AG04450 (cell line): ENCODE measurements at places on chromosomes 4 and X.

- DNase-seq, result no peak
Measured at GRCh38 chrX:47218920-47219815, 687 bp downstream of the CDK16 start.

- peak; percentile 68 for DNase-seq
Measured at GRCh38 chrX:150731795-150732194, 38.6 kb downstream of the MTMR1 start.

GRCh38 chr4:189835505-189835904, 105.2 kb upstream of the FRG1 start:
- no peak for DNase-seq

DNA sequence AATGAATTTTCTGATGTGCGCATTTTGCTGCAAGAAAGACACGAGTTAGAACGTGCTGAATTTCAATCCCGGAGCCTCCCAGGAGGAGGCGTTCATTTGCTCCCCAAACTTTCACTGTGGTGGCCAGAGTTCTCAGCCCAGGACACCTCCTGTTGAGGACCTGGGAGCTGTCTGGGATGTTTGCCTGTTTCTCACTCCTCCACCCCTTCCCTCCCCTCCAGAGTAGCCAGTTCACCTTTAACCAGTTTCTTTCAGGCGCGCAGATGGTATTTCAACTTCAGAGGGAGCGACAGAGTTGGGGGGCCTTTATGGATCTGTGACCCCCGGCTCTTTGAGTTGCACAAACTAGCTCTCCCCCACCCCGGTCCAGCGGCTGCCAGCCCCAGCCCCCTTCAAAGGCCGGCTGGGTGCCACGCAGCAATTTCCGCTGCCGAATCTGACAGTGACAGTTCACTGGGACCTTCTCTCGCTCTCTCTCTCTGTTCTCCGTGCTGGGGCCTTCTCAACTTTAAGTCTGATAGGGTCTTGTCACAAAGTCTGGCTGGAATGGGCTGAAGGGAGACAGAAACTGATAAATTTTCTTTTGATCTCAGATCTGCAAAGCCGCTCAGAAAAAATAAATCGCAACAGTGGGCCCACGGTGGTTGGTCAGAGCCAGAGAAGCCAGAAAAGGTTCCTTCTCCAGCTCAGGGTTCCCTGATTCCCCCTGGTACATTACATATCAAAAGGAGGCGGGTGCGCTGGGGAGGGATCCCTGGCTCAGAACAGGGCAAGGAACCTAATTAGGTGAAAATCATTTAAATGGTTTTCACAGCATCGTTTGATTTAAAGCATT, 100.0 kb upstream of the STX18 start:
- DNase-seq, result no peak

GRCh38 chrX:71128915-71129765, 10.7 kb downstream of the MED12 start:
- DNase-seq, result no peak

GRCh38 chr4:41715155-41715554, 33.4 kb downstream of the PHOX2B start:
- DNase-seq, result no peak

DNA sequence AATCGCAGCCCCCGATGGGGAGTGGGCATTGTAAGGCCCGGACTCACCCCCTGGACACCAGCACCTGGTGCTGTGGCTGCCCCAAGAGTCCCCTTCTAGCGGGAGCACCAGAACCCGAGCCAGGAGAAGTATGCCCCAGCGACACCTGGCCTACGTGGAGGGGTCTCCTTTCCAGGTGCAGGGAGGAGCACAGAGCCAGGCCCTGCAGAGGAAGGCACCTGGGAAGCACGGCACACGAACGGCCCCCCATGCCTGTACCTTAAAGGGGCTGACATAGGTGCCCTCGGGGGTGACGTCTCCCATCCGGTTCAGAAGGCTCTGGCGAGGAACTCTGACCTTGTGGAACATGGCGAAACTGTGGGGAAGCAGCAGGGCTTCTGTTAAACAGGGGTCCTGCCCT, 41.2 kb downstream of the ACOX3 start:
- no peak for DNase-seq

DNA sequence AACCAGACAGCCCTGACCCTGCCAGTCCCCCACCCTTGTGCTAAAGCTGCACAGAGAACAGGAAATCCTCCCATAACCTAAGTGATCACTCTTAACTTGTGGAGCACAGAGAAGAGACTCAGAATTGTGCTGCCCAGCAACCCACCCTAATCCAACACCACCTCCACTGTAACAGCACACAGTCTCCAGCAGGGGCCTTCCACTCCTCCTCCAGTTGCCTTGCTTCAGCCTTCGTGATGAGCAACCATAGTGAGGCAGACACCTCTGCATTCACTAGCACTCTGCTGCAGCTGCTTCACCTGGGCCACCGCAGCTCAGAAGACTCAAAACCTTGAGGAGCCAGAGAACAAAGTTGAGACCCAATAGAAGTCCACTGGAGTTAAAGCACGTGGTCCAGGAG, 7.9 kb upstream of the UGT2B4 start:
- no peak for DNase-seq

DNA sequence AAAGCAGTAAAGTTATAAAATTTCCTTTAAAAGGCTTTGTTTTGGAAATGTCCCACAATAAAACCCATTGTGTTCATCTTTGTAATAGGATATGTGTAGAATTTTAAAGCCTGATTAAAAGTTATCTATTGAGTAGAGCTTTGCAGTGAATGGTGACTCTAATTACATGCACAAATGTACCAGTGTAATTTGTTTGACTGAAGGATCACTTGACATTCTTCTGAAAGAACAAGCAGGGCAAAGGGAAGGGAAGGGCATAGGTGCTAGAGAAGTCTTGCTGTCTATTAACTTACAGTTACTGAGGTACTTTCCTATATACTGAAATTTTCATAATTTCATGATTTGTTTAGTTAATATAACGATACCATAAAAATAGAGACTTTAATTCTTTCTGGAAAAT, 70.8 kb downstream of the STIM2 start:
- no peak for DNase-seq

GRCh38 chr4:174528226-174528625, 5.9 kb upstream of the HPGD start:
- no peak for DNase-seq

GRCh38 chr4:143384381-143384994, 47.8 kb downstream of the GAB1 start:
- DNase-seq, result no peak

DNA sequence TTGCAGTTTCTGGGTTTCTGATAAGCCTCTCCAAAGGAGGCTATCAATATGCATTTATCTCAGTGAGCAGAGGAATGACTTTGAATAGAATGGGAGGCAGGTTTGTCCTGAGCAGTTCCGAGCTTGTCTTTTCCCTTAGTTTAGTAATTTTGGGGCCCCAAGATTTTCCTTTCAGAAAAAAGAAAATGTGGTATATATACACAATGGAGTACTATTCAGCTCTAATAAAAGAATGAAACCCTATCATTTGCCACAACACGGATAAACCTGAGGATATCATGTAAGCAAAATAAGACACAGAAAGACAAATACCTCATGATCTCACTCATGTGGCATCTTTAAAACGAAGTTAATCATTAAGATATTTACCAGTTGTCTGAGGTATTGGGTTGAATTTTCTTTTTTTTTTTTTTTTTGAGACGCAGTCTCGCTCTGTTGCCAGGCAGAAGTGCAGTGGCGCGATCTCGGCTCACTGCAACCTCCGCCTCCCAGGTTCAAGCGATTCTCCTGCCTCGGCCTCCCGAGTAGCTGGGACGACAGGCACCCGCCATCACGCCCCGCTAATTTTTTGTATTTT, 540 bp downstream of the ZNF721 start:
- DNase-seq, result no peak

DNA sequence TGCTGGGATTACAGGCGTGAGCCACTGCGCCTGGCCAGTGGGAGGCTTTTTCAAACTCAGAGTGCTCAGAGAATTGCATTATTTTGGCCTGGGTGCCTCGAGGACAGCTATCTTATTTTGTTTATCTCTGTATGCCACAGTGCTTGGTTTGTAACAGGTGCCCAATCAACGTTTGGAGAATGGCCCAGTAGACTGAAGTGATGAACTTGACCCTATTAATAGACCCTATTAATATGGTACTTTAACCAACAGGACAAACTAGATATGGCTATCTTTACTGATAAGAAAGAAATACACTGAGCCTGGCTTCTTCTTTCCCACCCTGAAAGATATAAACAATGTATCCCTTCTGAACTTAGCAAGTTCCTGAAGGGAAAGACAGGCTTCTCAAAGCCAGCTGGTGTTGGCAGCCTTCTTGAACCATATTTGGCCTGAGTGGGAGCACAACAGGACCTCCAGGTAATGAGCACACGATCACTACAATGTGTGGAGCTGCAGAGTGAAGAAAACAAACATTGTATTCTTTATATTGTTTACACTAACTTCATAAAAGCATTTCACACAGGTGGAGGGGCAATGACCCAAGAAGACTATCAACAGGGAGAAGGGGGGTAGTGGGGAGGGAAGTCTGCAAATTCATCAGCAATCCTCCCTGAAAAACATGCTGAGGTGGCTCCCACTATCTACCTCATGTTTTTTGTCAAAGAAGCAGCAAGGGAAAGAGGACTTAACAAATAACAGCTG, 41.7 kb downstream of the PRPS1 start:
- DNase-seq, result no peak

DNA sequence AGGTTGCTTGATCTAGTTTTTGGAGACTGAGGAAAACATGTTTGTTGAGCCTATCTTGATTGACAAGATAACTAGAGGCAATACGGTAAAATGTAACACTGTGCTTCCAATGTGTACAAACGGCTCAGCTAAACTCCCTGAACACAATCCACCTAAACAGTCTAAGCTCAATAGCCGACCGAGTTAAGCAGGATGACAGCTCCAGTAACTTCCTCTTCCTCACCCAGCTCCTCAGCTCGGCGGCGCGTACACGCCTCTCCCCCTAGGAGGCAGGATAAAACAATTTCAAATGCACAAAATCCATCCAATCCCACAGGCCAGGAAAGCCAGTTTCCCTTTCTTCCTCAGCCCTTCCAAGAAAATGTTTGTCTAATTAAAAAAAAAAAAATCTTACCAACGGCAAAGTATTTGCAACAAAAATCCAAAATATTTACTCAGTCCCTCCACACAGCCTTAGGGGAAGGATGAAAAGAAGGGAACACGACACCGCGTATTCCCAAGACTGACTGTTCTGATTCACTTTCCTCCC, 1.0 kb downstream of the CNOT6L start:
- no peak for DNase-seq

DNA sequence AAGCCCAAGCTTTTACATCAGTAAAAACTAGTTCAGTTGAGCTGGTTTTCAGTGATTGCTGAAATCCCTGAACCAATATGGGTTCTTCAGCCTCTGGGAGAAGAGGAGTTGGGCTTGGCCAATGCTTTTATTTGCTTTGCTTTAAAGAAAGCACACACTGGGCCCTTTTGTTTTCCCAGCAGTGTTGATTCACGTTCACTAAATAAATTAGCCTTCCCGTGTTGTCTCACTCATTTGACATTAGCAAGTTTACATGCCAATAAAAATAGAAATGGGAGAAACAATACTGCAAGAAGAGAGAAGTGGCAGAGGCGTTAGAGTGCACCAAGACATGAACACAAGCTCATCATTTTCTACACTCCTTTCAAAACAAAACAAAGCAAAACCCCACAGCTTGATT, 136.2 kb downstream of the SHROOM3 start:
- no peak for DNase-seq

DNA sequence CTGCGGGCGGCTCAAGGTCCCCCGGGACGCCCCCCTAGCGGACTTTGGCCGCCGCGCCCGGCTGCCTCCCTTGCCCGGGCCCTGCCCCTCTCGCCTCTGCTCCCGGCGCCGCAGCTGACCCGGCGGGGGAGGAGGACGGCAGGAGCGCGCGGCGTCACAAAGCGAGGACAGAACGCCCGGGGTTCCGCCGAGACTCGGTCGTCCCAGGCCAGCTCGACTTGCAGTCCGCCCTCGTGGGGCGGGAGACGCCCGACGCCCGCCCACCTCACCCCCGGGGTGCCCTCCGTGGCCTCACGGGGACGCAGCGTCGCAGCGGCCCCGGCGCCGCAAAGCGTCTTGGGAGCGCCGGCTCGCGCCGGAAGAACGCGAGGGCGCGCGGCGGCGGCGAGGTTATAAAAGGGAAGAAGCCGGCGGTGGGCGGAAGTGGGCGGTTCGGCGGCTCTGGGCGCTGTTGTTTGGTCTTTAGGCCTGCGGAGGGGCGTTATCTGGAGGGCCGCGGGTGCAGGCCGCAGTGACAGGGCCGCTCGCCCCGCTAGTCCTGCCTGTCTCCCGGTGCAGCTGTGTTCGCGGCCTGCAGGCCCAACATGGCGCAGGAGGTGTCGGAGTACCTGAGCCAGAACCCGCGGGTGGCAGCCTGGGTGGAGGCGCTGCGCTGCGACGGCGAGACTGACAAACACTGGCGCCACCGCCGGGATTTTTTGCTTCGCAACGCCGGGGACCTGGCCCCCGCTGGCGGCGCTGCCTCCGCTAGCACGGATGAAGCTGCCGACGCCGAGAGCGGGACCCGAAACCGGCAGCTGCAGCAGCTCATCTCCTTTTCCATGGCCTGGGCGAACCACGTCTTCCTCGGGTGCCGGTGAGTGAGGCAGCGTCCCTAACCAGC, at the start of gene CDKN2AIP:
TSS of gene CDKN2AIP (plus strand) at position 423 of the 883 bp plus-strand sequence. CDS start at position 585, 162 bp downstream.
- peak; percentile 79 for DNase-seq

- DNase-seq, result no peak
Measured at GRCh38 chr4:15457406-15458201, 12.1 kb upstream of the CC2D2A start.

GRCh38 chrX:154373340-154374306, 811 bp downstream of the FLNA start:
- peak; percentile 73 for DNase-seq

- DNase-seq, result no peak
Measured at GRCh38 chrX:48798318-48798717, 3.5 kb upstream of the HDAC6 start.

GRCh38 chrX:113726009-113726408, 857.9 kb upstream of the HTR2C start:
- no peak for DNase-seq
